Urinary bladder (tissue), 4 donors: ENCODE measurements at places on chromosomes 2 and 18. TPM values are rescaled to one million over a fixed set of nuclear protein-coding genes. Genes with fewer than 3 reads are reported as not detected.

GRCh38 chr18:79942786-79943607 lies 8.5 kb downstream of the SLC66A2 start:
- DNase-seq = no peak

- no peak for DNase-seq
Observed at GRCh38 chr18:7940971-7941370, 373.9 kb downstream of the PTPRM start.

DNA sequence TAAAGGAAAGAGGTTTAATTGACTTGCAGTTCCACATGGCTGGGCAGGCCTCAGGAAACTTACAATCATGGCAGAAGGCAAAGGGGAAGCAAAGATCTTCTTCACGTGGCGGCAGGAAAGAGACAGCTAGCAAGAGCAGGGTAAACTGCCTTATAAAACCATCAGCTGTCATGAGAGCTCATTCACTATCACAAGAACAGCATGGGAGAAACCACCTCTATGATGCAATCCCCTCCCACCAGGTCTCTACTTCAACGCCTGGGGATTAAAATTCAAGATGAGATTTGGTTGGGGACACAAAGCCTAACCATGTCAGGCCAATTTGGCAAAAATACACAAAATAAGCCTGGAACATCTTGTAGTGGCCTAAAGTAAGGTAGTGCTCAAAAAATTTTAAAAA lies 152.6 kb downstream of the COL6A3 start:
- no peak for DNase-seq

The NDC80 gene
- polyA plus RNA-seq = 0.77 TPM

The SERPINB10 gene
- not detected for polyA plus RNA-seq

DNA sequence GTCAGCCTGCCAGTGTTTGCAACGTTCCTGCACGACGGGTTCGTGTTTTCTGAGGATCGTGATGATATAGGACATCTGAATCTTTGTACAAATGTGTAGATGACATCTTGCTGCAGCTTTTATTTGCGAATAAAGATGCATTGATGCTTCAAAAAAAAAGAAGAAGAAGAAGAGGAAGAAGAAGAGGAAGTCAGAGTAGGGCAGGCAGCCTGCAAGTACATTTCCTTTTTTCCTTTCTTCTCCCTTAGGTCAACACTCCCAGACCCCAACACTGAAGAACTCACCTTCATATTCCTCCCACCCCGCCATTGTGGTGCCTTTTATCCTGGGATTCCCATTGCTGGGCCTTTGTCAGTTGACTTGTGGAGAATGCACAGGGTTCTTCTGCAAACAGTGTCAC lies 91.5 kb downstream of the FHOD3 start:
- DNase-seq = no peak

- no peak for DNase-seq
Observed at GRCh38 chr2:12060886-12061285, 314.5 kb downstream of the LPIN1 start.
